Amniotic epithelial cell (primary cell): ENCODE measurements at places on chromosomes 1 and 21.

- no peak for DNase-seq
Observed at GRCh38 chr1:234559902-234560676, 49.9 kb downstream of the IRF2BP2 start.

DNA sequence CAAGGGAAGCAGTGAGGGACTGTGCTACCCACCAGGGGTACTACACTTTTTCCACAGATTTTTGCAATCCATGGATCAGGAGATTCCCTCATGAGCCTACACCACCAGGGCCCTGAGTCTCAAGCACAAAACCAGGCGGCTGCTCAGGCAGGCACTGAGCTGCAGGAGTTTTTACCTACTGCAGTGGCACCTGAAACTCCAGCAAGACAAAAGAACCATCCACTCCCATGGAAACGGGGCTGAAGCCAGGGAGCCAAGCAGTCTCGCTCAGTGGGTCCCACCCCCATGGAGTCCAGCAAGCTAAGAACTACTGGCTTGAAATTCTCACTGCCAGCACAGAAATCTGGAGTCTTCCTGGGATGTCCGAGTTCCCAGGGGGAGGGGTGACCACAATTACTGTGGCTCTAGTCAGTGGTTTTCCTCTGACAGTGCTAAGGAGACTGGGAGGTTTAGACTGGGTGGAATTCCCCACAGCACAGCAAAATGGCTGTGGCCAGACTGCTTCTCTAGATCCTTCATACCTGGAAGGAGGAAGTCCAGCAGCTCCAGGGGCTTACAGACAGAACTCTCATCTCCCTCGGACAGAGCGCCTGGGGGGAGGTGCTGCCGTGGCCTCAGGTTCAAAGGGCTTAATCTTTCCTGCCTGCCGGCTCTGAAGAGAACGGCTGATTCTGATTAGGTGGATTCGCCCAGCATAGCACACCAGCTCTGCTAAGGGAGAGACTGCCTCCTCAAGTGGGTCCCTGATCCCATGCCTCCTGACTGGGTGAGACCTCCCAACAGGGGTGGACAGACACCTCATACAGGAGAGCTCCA, 437.8 kb downstream of the LTN1 start:
- peak; percentile 71 for DNase-seq

DNA sequence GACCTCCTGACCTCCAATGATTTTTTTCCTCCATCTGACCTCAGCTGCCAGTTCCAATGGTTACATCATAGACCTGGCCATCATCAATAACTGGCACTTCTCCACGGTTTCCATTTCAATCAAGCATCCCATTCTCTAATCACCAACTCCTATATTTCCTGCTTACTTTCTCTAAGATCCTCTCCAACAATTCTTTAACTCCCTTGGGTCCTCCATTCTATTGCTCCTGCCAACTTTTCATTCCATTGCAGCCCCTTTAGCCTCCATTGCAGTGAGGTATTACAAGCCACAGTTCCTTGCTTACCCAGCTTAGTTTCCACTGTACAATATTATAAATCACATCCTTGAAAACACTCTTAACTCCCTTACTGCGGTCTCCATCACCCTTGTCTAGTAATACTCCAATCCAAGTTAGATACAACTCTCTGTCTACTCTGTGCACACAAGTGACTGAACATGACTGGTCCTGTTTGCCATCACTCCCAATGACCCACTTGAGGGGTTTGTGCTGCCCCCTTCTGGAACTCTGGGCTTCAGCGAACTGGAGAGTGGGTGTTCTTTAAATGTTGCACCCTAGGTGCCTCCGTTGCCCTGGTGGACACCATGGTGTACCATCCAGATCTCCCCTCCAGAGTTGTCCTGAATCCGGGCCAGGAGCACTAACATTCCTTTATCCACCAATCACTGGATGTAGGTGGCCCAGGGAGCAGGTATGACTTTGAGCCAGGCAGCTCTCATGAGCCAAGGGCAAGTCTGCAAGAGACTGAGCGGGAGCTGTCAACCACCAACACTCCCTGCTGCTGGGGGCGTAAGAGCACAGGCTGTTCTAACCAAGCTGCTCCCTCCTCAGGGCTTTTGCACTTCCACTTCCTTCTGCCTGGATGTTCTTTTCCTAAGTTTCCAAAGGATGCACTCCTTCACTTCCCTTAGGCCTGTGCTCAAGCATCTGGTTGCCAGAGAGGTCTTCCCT, 3.7 kb upstream of the FNDC7 start:
- DNase-seq, result no peak

DNA sequence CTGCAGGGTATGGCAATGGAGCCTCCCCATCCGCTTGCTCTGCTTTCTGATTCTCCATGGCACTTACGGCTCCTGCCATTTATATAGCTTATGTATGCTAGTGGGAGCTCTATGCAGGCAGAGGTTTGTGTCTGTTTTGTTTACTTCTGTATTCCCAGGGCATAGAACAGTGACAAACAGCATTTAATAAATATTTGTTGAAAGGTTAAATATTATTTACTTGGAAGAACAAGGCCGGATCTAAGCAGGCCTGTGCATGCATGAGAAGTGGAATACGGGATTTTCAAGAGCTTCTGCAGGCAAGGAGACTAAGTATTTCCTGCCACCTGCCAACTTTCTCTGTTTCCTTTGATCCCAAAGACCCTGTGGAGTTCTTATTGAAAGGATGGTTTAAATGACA, 90.7 kb downstream of the XCL2 start:
- DNase-seq, result no peak

DNA sequence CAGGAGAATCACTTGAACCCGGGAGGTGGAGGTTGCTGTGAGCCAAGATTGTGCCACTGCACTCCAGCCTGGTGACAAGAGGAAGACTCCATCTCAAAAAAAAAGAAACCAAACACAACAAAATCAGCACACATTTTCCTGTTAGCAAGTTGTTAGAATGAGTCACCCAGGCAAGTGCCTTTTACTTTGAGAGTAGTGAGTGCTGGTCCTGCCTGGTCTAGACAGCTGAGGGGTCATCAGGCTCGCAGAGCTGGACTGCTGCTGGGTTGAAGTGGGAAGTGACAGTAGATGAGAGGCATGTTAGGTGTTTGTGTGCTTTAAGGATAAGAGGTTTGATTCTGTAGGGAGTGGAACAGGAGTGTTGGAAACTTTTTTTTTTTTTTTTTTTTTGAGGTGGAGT, 31.9 kb downstream of the GNPAT start:
- peak; percentile 16 for DNase-seq

DNA sequence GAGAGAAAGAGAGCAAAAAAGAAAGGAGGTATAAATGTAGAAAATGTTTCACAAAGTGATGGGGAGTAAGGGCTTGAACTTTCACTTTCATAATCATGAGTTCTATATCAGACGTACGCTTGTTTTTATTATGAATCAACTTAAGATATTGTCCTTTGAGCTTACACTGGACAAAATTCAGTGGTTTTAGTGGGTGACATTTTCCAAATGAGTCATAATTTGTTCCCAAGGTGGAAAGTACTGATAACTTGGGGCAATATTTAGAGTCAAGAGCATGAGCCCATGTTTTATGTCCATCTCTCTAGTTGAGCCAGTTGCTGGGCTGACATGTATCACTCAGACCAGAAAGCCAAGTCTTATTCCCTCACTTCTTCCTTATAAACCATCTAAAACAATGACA, 161.6 kb downstream of the CHRM3 start:
- DNase-seq, result no peak

GRCh38 chr21:30758306-30758705, 3.1 kb upstream of the KRTAP21-1 start:
- DNase-seq, result no peak

GRCh38 chr1:6412896-6413295, 6.8 kb downstream of the HES2 start:
- peak; percentile 77 for DNase-seq

- no peak for DNase-seq
Observed at GRCh38 chr21:46585191-46585953, 19.5 kb downstream of the S100B start.

DNA sequence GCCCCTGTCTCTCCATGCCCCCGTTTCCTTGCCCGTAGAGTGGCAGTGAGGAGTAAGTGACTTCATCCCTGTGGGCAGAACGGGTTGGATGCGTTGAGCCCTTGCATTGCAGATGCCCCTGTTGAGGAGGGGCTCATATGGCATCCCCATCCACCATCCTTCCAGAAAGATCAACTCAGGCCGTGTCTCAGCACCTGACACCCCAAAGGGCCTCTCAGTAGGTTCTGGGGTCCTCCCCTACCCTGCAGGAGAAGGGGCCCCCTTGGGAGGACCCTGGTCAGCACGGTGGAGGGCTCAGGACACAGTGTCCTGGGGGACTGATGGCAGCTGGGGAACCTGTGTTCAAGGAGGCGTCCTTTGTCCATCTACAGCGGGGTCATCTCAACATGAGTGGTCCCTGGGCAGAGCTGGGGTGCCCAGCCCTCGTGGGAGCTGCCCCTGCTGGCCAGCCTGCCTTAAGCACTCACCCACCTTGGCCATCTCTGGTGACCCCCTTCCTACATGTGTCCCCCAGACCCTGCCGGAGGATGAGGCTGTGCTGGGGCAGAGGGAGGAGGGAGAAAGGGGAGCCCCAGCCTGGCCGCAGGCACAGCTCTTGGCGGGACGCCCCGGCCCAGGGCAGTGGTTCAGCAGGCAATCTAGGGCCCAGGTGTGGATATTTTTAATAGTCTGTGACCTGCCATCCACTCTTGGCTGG, 48.2 kb upstream of the ACTRT2 start:
- no peak for DNase-seq

DNA sequence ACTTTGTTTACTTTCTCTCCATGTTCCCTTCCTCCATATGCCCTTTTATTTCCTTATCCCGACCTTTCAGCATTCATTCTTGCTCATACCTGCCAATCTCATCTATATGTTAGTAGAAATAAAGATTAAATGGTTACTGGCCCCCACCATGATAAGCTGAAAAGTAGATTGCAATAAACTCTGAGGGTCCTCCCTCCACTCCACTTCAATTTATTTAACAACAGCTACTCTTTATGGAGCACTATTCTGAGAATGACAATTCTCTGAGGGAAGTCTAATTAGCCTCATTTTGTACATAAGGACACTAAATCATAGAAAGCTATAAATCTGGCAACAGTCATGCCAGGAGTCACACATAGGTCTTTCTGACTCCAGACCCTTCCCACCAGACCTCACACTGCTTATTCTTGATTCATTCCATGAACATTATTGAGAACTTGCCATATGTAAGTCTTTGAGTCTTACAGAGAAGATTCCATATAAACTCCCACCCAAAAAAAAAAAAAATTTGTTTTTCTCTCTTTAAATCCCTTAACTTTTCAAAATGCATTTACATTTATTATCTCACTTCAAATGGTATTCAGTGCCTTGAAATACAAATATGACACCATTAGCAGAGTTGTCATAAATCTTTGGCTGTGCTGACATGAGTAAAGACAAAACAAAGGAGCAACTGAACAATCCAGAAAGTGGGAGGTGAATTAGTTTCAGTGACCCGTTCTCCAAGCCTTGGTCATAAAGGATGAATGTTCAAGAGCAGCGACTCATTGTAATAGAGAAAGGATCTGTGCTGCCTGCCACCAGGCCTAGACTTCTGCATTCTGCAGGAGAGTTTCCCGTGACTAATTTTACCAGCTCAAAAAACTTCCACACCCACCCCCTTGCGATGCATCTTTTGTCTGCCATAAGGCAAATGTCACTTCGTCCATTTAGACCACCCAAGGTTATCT, 28.5 kb downstream of the PALMD start:
- DNase-seq, result no peak

DNA sequence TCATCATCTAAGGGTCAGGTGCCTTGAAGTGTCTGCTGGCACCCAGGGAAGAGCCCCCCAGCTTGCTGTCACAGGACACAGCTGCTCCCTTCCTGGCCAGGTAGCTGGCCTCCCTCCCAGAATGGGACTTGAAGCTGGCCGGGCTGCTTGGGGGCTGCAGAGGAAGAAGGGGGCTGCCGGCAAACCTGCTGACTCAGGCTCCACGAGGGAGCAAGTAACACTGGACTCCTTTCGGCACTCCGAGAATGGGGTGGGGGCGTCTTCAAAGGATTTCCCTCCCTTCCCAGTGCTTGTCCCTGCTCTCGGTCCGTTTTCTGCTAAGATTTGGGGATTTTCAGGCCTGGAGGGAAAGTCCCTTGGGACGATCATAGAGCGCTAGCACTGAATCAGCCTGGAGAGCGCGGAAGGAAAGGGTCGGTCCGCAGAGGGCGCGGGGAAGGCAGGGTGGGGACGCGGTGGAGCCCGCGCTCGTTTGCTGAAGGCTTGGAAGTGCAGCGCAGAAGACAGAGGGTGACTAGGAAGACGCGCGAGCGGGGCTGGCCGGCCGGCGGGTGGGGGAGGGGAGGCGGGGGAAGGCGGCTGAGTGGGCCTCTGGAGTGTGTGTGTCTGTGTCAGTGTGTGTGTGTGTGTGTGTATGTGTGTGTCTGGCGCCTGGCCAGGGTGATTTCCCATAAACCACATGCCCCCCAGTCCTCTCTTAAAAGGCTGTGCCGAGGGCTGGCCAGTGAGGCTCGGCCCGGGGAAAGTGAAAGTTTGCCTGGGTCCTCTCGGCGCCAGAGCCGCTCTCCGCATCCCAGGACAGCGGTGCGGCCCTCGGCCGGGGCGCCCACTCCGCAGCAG, at the start of gene CSF1:
Gene CSF1 (plus strand): TSS at position 727 of the 840 bp plus-strand sequence. CDS start 175 bp downstream, outside the sequence.
- peak; percentile 88 for DNase-seq

GRCh38 chr1:234634387-234634786, 24.4 kb upstream of the IRF2BP2 start:
- DNase-seq, result no peak

- DNase-seq, result peak; percentile 20
Observed at GRCh38 chr1:21818656-21819055, 6.6 kb downstream of the LDLRAD2 start.

- no peak for DNase-seq
Observed at GRCh38 chr1:27668121-27668807, 3.7 kb downstream of the IFI6 start.

DNA sequence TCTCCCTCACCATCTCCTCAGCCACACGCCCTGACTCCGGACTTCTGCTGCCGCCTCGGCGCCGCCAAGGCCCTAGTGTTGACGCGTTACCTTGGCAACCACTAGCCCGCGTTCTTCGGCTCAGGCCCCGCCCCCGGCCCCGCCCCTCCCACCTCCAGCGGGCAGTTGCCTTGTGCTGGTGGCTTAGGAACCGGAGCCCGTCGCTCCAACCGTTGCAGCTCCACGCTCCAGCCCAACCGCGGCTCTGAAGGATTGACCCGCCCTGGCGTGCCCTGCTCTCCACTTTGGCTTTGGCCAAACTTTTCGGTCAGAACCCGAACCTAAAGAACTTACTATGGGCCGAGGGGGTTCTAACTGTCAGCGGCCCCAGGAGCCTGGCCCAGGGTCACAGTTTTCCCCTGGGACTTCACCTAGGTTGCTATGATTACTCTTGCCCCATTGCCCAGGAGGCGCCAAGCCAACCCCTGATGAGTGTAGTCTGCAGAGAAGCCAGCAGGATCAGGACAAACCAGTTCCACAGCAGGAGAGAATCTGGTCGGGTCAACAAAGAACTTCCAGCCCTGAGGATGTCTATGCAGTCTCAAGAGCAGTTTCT, at the start of gene CFAP45:
Gene CFAP45 (minus strand): TSS at position 80 of the 595 bp plus-strand sequence. CDS start 67 bp downstream, at position 13.
- peak; percentile 74 for DNase-seq

DNA sequence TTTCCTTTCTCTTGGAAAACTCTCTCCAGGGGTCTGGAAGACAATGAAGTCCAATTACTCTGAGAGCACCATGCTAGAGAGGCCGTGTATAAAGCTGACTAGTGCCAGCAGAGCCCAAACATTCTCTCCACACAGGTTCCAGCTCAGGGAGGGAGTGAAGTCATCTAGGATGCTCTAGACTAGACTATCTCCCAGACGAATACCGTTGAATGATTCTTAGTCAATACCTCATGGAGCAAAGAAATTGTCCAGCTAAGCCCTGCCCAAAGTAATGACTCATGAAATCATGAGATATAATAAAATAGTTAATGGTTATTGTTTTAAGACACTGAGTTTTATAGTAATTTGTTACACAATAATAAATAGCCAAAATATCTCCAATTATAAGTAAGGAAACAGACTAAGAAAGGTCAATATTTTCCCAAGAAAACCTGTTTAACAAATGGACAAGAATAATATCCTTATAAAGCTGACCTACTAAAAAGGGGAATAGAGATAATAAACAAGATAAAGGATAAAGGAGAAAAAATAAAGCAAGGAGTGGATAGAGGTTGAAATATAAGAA, 163.9 kb upstream of the LRRC7 start:
- DNase-seq, result no peak
